ENCODE measurements at places on chromosomes 13 and 19. TPM values are rescaled to one million over a fixed set of nuclear protein-coding genes. Genes with fewer than 3 reads are reported as not detected.

LIG1 gene
- total RNA-seq: 190 TPM

AXL gene
- total RNA-seq: not detected

GRCh38 chr13:56909896-56910600 lies 230.7 kb upstream of the PRR20A start:
- no peak for DNase-seq
- H3K4me1 ChIP-seq: no peaks in the 10 kb centered on the region
- H3K36me3 ChIP-seq: no peaks in the 10 kb centered on the region

GRCh38 chr13:106455190-106455589 lies 80.3 kb downstream of the EFNB2 start:
- DNase-seq: no peak
- no peaks in the 10 kb centered on the region for H3K4me1 ChIP-seq
- no peaks in the 10 kb centered on the region for H3K36me3 ChIP-seq
- no peaks in the 10 kb centered on the region for H3K27me3 ChIP-seq
- H3K27ac ChIP-seq: no peak overlapping the region
- no peak overlapping the region for H3K4me3 ChIP-seq

DNA sequence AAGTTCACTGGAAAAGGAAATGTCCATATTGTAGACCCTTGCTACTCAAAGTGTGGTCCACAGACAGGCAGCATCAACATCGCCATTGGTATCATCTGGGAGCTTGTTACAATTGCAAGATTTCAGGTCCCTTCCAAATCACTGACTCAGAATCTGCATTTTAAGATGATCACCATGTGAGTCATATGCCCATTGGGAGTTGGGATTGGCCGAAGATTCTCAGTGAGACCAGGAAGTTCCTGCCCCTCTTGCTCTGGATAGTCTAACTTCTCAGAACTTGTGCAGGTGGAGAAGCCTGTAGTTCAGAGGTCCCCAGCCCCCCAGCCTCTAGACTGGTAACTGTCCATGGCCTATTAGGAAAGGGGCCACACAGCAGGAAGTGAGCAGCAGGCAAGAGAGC lies 48.9 kb upstream of the URAD start:
- H3K36me3 ChIP-seq: no peaks in the 10 kb centered on the region
- peaks cover 4% of the 10 kb centered on the region for H3K4me1 ChIP-seq
- no peak overlapping the region for H3K27ac ChIP-seq
- H3K27me3 ChIP-seq: peaks cover 15% of the 10 kb centered on the region

DNA sequence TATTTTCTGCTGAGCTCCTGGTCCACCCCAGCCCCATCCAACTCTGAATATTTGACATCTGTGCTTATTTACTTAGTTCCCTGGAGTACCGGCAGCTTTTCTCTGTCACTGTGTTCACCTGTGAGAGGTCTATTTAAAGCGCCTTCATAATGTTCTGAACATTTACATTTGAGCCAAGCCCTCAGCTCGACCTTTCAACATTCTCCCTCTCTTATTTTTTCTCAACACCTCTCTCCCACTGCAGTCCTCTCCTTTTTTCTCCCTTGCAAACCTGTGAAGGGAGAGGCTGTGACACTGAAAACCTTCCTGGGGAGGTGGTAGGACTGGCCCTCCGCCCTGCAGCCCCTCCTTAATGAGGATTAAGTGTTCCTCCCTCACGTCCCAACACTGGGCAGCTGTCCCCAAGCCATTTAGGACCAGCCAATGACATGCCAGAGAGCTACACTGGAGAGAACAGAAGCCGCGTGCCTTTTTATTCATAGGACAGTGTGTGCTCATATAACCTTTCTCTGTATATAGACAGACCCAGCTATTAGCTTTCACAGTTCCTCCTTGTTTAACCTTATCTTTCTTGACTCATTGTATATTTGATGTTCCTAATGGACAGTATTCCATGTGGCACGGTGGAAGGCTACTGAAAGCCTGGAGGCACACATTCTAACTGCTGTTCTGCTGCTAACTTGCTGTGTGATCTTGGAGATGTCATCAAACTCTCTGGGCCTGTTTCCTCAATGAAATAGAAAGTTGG lies 134.8 kb downstream of the NUFIP1 start:
- DNase-seq: no peak
- peaks cover 19% of the 10 kb centered on the region for H3K27me3 ChIP-seq
- H3K36me3 ChIP-seq: no peaks in the 10 kb centered on the region
- H3K4me3 ChIP-seq: no peak overlapping the region

DNA sequence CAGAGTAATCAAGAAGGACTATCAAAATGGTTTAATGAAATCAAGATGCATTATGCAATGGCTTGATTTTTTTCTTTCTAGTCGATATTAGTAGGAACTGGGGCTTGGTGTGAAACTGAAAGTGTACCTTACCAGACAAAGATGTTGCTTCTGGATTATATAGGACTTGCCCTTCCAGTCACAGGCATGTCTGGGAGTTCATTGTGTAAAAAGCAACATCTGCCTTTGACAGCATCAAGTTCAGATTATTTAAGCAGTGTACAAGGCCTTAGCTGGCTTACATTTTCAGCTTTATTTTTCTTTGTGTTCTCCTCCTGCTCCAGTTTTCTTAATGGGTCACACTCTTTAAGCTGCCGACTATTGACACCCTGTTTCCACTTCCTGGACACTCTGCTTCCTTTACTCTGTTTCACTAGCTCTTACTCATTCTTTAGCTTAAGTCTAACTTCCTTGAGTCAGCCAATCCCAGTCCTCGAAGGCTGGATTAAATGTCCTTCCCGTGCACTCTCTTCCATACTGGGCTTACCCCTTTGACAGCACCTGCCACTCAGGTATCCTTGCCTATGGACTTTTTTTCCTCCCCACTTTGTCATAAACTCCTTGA lies 29.4 kb upstream of the OLFM4 start:
- peaks cover 2% of the 10 kb centered on the region for H3K27me3 ChIP-seq
- H3K27ac ChIP-seq: no peak overlapping the region
- peaks cover 3% of the 10 kb centered on the region for H3K4me1 ChIP-seq

DNA sequence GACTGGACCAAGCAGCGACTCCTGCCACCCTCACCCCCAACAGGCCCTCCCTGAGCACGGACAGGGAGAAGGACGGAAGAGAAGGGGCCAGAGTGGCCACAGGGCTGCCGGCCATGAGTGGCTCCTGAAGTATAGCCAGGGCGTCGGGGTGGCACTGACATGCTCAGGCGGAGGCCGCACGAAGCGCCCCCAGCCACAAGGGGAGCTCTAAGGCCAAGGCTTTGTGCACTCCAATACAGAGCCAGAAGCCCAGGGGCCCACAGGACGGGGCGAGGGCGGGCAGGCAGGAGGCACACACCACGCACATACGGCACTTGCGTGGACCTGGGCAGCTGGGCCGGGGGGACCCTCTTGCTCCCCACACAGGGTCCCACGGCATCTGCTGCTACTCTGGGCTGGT lies 52.0 kb downstream of the KLF2 start:
- peaks cover 54% of the 10 kb centered on the region for H3K4me1 ChIP-seq
- no peak overlapping the region for H3K4me3 ChIP-seq
- peaks cover 51% of the 10 kb centered on the region for H3K36me3 ChIP-seq
- peak overlapping the region; percentile 44 for H3K27ac ChIP-seq

- no peaks in the 10 kb centered on the region for H3K36me3 ChIP-seq
- H3K27ac ChIP-seq: no peak overlapping the region
- H3K4me1 ChIP-seq: no peaks in the 10 kb centered on the region
Measured at GRCh38 chr13:30017880-30018279, 167.5 kb upstream of the UBL3 start.

- no peak overlapping the region for H3K27ac ChIP-seq
- DNase-seq: no peak
- H3K4me3 ChIP-seq: no peak overlapping the region
- no peaks in the 10 kb centered on the region for H3K4me1 ChIP-seq
Measured at GRCh38 chr13:87123987-87124784, 547.0 kb upstream of the SLITRK5 start.

DNA sequence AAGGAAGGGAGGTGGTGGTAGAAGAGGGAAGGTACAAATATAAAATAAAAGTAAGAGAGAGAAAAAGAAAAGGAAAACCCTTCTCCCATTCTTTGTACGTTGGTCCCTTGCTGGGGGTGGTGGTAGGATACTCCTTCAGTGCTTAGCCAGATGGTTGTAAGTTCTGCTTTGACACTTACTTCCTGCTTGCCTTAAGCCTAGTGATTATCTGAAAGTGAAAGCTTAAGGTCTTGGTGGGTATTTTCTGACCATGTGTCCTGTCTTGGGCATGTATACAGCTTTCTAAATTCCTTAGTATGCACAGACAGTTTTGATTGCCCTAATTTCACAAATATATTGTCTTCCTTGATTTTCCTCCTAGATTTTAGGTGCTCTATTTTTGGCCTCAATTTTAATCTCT lies 314.8 kb downstream of the PCDH17 start:
- H3K36me3 ChIP-seq: no peaks in the 10 kb centered on the region
- no peak overlapping the region for H3K27ac ChIP-seq
- H3K4me3 ChIP-seq: no peak overlapping the region
- no peak for DNase-seq
- H3K4me1 ChIP-seq: no peaks in the 10 kb centered on the region

DNA sequence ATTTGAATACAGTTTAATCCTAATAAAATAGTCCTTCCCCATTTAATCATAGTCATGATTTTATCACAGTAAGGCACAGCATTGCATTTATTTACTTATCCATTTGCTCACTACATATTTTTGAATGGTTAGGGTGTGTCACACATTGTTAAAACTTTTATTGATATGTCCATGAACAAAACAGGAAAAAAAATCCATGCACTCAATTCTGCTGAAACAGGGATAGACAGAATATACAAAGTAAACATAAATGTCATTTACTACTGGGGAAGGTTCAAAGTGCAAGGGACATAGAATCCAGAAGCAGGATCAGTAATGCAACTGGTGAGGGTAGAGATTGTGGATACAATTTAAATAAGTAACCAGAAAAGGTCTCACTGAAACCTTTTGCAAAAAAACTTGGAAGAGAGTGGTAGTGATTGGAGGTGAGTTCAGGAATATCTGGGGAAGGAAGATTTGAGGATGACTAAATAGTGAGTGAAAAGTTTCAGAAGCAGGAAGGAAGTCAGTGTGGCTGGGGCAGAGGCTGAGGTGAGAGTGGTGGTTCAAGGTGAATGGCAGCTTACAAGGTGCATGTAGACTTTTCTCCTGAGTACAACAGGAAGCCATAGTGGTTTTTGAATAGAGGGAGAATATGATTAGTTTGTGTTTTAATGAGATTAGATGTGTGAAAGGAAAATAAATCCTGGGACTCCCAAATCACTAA lies 387.2 kb upstream of the ATXN8OS start:
- DNase-seq: no peak
- H3K4me3 ChIP-seq: no peak overlapping the region
- no peak overlapping the region for H3K27ac ChIP-seq
- H3K36me3 ChIP-seq: no peaks in the 10 kb centered on the region
- peaks cover 3% of the 10 kb centered on the region for H3K4me1 ChIP-seq

- H3K36me3 ChIP-seq: no peaks in the 10 kb centered on the region
- no peak overlapping the region for H3K27ac ChIP-seq
- no peak overlapping the region for H3K4me3 ChIP-seq
- peaks cover 15% of the 10 kb centered on the region for H3K4me1 ChIP-seq
- DNase-seq: no peak
Measured at GRCh38 chr13:26599403-26599802, 41.9 kb downstream of the WASF3 start.

DNA sequence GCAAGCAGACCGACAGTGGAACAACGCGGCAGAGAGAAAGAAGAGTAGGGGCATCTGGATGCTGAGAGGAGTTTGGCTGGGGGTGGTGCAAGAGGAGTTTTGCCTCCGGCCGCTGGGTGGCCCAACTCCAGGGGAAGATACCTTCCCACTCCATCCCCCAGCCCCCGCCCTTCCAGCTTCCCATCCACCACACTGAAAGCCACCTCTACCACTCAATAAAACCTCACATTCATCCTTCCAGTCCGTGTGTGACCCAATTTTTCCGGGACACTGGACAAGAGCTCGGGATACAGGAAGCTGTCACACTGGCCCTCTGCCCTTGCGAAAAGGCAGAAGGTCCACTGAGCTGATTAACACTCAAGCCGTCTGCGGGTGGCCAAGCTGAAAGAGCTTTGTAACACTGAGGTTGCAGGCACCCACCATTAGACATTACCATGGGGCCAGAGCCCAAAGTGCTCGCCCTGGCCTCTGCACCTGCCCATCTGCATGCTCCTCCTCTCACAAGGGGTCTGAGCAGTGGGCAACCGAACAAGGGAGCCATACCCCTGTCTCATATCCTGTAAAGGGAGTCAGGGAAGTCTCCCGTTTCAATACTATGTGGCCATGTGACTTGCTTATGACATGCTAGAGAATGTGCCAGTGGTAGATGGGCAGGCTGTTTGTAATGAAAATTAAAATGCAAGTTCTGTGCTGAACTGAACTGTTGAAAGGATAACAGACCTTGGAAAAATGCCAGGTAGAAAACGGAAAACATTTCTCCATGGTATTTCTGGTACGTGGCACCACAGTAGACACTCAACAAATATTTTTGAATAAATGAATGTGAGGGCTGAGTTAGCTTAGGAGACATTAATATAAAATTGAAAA lies 205.1 kb upstream of the STARD13 start:
- no peak overlapping the region for H3K27ac ChIP-seq
- no peaks in the 10 kb centered on the region for H3K36me3 ChIP-seq
- H3K27me3 ChIP-seq: peaks cover 2% of the 10 kb centered on the region
- H3K4me3 ChIP-seq: no peak overlapping the region
- H3K4me1 ChIP-seq: no peaks in the 10 kb centered on the region

MYBPC2 gene
- total RNA-seq: not detected

DNA sequence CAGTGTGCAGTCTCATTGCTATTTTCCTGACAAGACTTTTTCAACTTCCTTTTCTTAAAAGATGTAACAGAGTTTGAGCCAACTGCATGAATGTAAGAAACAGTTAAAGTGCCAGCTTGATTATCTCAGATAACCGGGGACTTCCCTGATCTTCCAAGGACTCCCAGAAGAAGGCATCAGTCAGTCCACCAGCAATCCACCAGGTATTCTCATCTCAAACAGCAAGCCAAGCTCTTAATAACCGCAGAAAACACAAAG lies 350.1 kb downstream of the LIG4 start:
- no peak overlapping the region for H3K27ac ChIP-seq
- H3K36me3 ChIP-seq: no peaks in the 10 kb centered on the region
- DNase-seq: no peak
- H3K27me3 ChIP-seq: peaks cover 37% of the 10 kb centered on the region
- peaks cover 6% of the 10 kb centered on the region for H3K4me1 ChIP-seq

- peaks cover 6% of the 10 kb centered on the region for H3K4me1 ChIP-seq
- no peaks in the 10 kb centered on the region for H3K36me3 ChIP-seq
- no peak overlapping the region for H3K4me3 ChIP-seq
- no peaks in the 10 kb centered on the region for H3K27me3 ChIP-seq
- H3K27ac ChIP-seq: no peak overlapping the region
Measured at GRCh38 chr13:35732565-35732964, 256.1 kb upstream of the MAB21L1 start.

DNA sequence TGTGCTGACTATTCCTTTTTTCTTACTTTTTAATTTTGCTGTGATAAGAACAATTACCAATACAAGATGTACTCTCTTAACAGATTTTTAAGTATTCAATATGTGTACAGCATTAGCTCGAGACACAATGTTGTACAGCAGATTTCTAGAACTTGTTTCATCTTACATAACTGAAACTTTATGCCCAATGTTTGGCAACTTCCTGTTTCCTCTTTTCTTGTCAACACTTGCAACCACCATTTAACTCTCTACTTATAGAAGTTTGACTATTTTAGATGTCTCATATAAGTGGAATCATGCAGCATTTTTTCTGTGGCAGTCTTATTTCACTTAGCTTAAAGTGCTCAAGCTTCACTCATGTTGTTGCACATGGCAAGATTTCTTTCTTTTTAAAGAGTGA lies 1426.8 kb downstream of the SLITRK5 start:
- no peaks in the 10 kb centered on the region for H3K36me3 ChIP-seq
- no peak for DNase-seq
- H3K4me1 ChIP-seq: no peaks in the 10 kb centered on the region
- no peak overlapping the region for H3K4me3 ChIP-seq
- H3K27ac ChIP-seq: no peak overlapping the region

TEAD2 gene
- not detected for total RNA-seq

ZC3H4 gene
- total RNA-seq: 102 TPM

DACT3 gene
- total RNA-seq: 0.42 TPM
